A673 (cell line): ENCODE measurements at places on chromosomes 16 and 17. TPM values are rescaled to one million over a fixed set of nuclear protein-coding genes. Genes with fewer than 3 reads are reported as not detected.
A peak's percentile ranks its signal among the peaks of the same experiment; 100 is the strongest.

The KCNJ12 gene
- 1.2 and 2.1 TPM in 2 replicates for total RNA-seq

DNA sequence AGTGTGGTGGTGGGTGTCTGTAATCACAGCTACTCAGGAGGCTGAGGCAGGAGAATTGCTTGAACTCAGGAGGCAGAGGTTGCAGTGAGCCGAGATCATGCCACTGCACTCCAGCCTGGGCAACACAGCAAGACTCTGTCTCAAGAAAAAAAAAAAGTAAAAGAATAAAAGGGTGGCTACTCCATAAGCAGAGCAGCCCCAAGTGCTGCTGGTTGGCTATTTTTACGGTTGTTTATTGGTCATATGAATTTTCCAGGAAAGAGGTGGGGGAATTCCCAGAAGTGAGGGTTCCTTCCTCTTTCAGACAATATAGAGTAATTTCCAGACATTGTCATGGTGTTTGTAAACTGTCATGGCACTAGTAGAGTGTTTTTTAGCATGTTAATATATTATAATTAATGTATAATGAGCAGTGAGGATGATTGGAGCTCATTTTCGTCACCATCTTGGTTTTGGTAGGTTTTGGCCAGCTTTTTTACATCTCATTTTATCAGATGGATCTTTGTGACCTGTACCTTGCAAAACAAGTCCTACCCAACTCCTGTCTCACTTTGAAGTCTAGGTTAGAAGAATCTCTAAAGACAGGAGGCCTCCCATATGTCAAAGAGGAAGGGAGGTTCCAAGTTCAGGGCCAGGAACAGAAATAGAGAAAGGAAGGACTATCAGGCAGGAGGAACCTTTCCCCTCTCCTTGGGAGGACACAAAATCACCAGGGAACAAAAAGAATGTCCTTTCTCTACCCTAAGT lies 39.1 kb downstream of the HOXB1 start:
- H3K36me3 ChIP-seq = no peaks in the 10 kb centered on the region
- no peak for DNase-seq
- H3K27me3 ChIP-seq = no peaks in the 10 kb centered on the region
- H3K27ac ChIP-seq = no peak overlapping the region

GRCh38 chr17:80045703-80046102 lies 9.3 kb downstream of the CCDC40 start:
- H3K4me1 ChIP-seq = no peaks in the 10 kb centered on the region
- H3K27ac ChIP-seq = no peak overlapping the region
- no peak for DNase-seq
- H3K36me3 ChIP-seq = no peaks in the 10 kb centered on the region

The PLXDC1 gene
- total RNA-seq = 0.28 and 0.75 TPM in 2 replicates

- peaks cover 7% of the 10 kb centered on the region for H3K36me3 ChIP-seq
- peak; percentile 35 for DNase-seq
- H3K4me3 ChIP-seq = peak overlapping the region; percentile 75
Observed at GRCh38 chr16:25692742-25693508, 1.2 kb downstream of the HS3ST4 start.
